Activated CD8-positive, alpha-beta memory T cell treated with anti-CD3 and anti-CD28 coated beads for 1 hour (primary cell): ENCODE measurements at places on chromosomes 7 and 10.

DNA sequence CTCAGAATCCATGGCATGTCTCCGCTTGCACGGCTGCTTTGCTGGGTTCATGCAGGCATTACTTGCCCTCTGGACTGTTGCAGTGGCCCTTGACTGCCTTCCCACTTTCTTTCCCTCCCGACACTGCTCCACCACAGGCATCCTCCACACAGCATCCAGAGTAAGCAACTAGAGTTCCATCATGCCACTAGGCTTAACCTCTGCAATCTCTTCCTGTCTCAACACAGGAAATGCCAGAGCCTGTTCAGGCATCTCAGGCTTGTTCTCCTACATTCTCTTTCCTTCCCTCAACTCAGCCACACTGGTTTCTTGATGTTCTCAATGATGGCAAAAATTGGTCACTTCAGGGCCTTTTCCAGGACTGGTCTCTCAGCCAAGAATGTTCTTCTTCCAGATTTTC is 284.5 kb upstream of the KLF6 start:
- no peak for DNase-seq

GRCh38 chr10:127368929-127369328 is 172.5 kb upstream of the INSYN2A start:
- no peak for DNase-seq

DNA sequence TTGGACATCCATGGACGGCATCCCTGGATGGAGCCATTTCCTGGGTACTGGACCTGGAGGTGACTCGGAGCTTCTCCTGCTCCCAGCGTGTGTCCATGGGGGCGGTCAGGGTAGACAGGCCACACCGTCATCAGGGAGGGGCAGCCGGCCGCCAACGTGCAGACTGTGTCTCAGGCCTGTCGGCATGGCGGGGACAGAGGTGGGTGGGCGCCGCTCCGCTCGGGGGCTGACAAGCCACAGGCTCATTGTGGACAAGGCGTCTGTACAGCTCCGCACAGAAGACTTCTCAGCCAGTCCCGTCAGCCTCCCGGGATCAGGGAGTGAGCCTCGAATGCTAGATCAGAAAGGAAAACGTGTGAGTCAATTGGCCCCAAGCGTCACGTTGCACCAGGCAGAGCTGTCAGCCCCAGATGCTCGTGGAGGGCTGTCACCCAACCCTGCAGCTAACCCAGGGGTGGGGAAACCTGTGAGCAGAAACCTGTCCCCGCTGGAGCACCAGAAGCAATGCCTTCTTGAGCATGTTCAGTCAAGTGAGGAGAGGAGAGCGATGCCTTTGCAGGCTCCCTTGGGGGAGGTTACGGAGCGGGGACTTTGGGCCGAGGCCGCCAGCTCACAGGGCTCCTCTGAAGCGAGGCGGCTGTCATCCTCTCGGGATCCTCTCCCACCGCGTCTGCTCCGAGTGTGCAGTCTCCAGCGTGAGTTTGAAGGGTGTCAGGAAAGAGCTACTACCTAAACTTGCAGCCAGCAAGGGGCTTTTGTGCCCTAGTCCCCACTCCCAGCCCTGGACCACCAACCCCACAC is 16.0 kb upstream of the DPYSL4 start:
- DNase-seq = no peak

DNA sequence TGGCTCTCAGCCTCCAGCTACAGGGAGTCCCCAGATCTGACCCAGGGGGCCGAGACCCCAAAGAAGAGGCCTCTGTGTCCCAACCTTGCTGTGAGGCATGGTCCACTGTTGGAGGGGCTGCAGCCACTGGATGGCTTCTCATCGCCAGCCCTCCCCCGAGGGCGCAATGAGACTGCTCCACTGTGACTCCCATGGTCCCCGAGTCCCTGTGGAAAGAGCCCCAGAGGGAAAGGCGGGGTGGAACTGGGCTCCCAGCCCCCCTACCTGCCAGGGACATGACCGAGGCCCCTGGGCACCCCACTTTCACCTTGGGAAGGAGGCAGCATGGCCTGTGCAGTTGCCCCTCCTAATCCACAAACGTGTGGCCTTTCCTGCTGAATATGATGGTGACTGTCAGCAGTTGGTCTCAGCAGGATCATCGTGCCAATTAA is 33.5 kb upstream of the RET start:
- DNase-seq = no peak

GRCh38 chr7:17520941-17521340 is 222.5 kb downstream of the AHR start:
- DNase-seq = no peak

DNA sequence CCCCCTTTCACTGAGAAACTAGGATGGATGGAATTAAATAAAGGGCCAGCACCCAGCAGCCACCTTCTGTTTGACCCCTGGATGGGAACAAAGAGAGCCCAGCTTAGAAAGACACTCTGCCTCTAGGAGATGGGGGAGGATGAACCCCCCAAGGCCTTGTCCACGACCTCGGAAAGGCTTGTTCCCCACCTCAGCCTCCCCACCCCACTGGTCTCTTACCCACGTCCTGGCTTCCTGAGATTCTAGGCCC is 9.7 kb downstream of the ITPRIP start:
- no peak for DNase-seq

GRCh38 chr10:93406364-93407145 is 75.6 kb downstream of the MYOF start:
- no peak for DNase-seq

DNA sequence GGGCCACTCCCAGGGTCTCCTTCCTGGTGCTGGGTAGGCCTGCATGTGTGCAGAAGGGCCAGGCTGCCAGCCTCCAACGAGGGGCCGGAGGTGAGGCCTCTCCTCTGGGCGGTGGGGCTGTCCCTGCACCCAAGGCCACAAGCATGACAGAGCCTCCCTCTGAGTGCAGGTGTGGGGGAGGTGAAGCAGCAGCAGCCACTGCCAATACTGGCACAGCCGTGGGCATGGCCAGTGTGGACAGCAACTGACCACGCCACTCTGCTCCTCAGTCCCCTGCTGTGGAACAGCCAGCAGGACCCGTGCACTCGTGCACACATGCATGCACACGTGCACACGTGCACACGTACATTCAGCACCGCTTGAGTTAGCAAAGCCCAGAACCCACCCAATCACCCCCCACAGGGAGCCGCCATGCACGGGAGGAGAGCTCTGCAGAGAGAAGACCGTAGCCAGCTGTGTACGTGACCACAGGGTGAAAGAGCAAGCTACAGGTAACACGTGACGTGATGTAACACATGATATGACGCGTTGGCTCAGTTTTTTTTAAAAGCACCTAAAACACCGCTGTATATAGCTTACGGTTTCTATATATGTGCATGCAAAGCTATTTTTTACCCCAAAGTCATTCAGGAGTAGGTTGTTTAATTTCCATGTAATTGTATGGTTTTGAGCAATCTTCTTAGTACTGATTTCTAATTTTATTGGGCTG is 23.1 kb downstream of the PAPOLB start:
- no peak for DNase-seq

- no peak for DNase-seq
Measured at GRCh38 chr7:64558781-64559180, 4.1 kb downstream of the ZNF680 start.
